Esophagus squamous epithelium (tissue), 5 donors: ENCODE measurements at places on chromosomes 6 and 20. TPM values are rescaled to one million over a fixed set of nuclear protein-coding genes. Genes with fewer than 3 reads are reported as not detected.

The TNXB gene
- 24.5 TPM for total RNA-seq

The DDX43 gene
- total RNA-seq: 1.5 TPM

The ME1 gene
- total RNA-seq: 20.4 TPM

GRCh38 chr6:152124429-152125074, 317.1 kb downstream of the ESR1 start:
- DNase-seq: no peak

GRCh38 chr6:17904491-17905120, 82.8 kb downstream of the KIF13A start:
- DNase-seq: no peak

- DNase-seq: no peak
These were observed 1.4 kb downstream of the DCDC2 start for GRCh38 chr6:24356310-24356973.

DNA sequence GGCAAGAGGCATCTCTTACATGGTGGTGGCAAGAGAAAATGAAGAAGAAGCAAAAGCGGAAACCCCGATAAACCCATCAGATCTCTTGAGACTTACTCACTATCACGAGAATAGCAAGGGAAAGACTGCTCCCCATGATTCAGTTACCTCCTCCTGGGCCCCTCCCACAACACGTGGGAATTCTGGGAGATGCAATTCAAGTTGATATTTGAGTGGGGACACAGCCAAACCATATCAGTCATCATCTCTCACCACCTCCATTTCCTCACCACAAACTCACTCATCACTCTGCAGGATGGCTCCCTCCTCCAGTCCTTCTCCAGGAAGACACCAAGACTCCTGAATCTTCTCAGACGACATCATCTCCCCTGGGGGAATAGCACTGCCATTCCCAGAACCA, 25.8 kb upstream of the SLC16A10 start:
- no peak for DNase-seq

GRCh38 chr6:15661853-15662325, 939 bp downstream of the DTNBP1 start:
- DNase-seq: no peak
